ENCODE measurements at places on chromosomes 4 and X.

GRCh38 chr4:16585053-16585452, 313.4 kb downstream of the LDB2 start:
- no peak for DNase-seq

- no peak for DNase-seq
Measured at GRCh38 chr4:155748039-155748438, 10.8 kb upstream of the GUCY1B1 start.

GRCh38 chr4:2365913-2366210, 52.6 kb downstream of the ZFYVE28 start:
- no peak for DNase-seq

- no peak for DNase-seq
Measured at GRCh38 chr4:25913056-25913850, 767 bp upstream of the SMIM20 start.

DNA sequence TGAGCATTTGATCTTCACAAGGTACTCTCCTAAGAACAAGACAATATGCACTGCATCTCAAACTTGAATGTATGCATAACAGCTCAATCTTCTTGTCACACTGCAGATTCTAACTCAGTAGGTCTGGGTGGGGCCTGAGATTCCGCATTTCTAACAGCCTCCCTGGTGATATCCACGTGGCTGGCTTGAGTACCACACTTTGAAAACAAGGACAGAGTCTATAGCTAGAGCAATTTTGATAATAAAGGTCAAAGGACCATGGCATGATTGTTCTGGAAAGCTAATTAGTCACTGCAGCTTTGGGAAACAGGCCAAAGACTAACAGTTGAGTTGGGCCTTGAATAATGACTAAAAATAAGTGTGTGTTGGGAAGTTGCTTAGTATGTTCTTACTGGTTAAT, 213.3 kb downstream of the GBA3 start:
- DNase-seq, result no peak

DNA sequence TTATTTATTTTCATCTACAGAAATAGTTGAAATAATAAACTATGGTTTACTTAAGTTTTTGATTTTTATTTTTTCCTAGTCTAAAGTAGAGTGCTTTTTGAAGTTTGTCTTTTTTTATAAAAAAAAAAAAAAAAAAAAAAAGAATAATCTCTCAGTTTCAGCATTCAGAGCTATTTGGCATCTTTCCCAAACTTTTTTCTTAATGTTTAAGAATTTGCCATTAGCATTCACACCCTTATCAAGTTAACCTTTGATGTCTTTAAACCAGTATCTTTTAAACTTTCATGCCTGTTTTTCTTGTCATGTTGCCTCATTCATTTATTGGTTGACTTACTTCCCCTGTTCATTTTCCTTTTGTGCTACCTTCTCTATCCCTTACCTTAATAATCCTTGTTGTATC, 60.9 kb upstream of the FHDC1 start:
- no peak for DNase-seq

DNA sequence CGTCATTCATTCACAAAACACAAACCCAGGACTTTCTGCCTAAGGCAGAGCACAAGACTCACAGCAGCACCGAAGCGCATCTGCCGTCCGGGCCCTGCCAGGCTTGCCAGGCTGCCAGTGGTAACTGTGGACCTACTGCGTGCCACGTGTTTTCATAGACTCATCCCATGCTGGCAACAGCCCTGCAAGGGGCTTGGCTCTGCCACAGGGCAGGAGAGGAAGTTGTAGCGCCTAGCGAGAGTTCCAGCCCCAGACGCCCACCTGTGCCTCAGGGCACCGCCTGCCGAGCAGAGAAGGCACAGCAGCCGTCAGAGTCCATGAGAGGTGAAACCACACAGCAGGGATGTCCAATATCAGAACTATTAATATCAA, 18.9 kb upstream of the MRFAP1 start:
- no peak for DNase-seq

GRCh38 chrX:15404401-15405096, 20.3 kb upstream of the VEGFD start:
- no peak for DNase-seq

DNA sequence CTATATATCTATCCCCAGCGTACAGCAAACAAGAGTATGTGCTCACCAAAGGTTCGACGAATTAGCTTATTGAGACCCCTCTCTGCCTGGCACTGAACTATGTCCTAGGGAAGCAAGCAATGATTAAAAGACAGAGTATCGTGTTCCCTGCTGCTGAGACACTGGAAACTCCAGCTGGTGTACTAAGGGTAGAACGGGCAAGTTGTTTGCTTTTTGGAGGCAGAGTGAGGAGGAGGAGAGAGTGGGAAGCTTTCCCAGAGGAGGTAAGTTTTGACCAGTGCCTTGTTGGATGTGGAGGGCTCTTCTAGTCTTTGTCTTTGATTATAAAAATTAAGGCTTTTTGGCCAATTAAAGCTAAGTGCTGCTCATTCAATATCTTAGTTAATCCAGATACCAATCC, 61.7 kb downstream of the PJA1 start:
- DNase-seq, result no peak

DNA sequence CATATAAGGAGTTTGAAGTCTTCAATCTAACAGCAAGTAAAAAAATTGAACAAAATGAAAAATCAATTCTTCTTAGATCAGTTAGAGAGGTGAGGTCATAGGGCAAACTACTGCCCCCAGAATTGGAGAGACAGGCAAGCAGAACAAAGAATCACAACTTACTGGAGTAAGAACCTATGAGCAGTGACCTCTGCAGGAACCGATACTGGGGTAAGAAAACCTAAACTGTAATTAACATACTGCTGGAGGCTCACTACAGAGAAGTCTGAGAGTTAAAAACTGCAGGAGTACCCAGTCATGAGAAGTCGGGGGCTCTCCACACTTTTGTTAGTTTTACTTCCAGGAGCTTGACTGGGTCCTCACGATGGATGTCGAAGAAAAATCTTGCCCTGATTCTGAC, 16.0 kb downstream of the CLDN22 start:
- no peak for DNase-seq

DNA sequence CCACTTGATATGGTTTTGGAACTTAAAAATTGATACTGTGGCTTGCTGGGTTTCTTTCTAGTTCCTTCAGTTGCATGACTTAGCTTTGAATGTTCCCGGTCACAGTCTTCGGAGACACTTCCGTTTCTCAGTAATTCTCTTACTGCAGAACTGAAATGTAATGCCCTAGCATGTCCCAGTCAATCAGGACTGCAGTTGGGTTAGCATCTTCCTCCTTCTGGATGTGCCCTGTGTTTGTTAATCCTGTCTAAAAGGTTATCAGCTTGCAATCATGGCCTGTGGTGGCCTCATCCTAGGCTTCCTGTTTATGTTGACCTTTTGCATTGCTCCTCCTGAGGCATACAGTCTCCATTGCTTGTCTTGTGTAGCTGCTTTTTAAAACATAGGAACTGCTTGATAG, 275.9 kb downstream of the ARHGAP10 start:
- DNase-seq, result no peak

DNA sequence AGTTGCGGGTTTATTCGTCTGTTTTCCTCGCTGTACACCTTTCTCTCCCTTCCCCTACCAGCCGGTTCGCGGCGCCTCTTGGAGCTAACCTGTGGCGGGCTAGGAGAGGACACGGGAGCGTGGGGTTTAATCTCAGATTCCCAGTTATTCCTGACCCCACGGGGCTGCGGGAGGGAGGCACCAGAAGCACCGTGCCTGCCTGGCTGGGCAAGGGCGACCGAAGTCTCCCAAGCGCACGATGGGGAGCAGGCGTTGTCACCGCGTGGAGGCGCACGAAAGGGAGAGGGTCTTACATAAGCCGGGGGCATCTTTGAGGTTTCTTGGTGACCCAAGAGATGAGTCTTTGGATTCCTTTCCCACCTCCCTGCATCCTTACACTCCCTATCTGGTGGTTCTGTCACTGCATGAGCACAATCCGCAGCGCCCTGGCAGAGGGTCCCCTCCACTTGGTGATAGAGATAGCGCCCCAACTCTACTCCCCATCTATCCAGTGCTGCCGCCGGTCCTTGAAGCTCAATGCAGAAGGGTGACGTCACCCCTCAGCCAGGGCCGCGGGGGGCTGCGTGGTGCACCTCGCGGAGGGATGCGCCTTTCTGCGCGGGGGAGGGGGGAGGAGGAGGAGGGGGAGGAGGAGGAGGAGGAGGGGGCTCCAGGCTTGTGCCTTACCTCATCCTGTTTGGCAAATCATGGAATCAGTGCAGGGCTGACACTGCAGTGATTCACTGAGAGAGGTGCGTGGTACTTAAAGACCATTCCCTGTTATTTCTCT, 793 bp downstream of the TSPAN7 start:
- DNase-seq, result no peak

GRCh38 chr4:80139671-80140070, 57.6 kb upstream of the PRDM8 start:
- no peak for DNase-seq

DNA sequence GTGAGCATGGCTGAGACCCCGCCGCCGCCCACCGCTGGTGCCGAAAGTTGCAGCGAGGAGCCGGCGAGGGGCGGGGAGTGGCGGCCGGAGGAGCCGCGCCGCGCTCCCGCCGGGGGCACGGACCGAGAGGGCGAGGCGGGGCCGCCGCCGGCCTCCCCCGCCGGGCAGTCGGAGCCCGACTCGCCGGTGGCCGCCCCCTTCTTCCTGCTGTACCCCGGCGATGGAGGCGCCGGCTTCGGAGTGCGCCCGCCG, 16.5 kb downstream of the UTP3 start:
- no peak for DNase-seq

GRCh38 chr4:98261405-98262291, 464 bp downstream of the RAP1GDS1 start:
- DNase-seq, result no peak

DNA sequence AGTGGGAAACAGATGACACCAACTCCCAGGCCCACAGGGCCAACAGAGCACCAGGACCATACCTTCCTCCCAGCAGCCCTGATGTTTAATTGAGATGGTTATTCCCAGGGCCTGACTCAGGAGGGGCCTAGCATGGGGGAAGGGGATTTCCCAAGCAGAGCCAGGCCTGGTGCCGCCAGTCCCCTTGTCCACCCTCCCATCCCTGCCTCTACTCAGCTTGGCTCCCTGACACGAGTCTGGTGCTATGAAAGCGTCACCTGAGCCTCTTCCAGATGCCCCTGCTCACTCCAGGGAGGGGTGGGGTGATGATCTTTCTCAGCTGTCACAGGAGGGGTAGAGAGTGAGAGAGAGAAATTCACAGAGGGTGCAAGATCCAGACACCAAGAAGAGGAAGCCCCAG, 72.7 kb downstream of the EFNB1 start:
- no peak for DNase-seq

DNA sequence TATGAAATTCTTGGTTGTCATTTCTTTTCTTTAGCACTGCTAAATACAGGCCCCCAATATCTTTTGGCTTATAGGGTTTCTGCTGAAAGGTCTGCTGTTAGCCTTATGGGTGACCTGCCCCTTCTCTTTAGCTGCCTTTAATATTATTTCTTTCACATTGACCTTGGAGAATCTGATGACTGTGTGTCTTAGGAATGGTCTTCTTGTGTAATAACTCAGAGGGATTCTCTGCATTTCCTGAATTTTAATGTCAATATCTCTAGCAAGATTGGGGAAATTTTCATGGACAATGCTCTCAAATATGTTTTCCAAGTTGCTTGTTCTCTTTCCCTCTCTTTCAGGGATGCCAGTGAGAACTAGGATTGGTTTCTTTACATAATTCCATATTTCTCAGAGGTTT, 292.4 kb downstream of the SLC7A11 start:
- DNase-seq, result no peak

DNA sequence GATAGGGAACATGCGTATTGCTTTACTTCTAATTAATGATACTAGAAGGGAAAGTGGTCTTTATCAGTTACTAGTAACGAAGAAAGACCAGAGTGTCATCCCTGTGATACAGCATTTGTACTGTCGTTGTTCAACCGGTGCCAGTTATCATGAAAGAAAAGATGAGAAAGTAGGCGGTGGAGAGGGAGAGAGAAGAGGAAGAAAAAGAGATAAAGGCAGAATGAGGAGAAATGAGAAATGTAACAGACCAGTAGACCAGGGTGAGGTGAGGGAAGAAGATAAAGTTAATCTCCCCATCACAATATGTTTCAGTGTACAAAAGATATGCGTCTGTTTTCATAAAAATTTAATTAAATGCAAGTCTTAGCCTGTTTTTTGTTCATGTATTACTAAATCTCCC, 135.2 kb upstream of the HPGD start:
- no peak for DNase-seq

DNA sequence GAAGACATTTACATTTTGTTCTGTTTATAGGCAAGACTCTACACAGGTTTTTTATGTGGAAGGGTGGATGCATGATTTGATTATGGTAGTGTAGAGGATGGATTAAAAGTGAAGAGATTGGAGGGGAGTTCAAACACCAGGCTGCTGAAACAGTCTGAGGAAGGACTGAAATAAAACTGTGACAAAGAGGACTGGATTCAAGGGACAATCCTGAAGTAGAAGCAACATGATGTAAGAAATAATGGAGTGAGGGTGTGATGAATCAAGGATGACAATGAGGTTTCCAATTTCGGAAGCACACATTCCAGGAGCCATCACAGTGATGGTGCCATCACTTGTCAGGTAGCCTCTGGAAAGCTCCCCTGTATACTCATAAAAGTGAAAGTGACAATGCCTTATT, 103.5 kb downstream of the SYNPO2 start:
- no peak for DNase-seq

GRCh38 chrX:14274691-14275090, 245.0 kb upstream of the GEMIN8 start:
- no peak for DNase-seq

DNA sequence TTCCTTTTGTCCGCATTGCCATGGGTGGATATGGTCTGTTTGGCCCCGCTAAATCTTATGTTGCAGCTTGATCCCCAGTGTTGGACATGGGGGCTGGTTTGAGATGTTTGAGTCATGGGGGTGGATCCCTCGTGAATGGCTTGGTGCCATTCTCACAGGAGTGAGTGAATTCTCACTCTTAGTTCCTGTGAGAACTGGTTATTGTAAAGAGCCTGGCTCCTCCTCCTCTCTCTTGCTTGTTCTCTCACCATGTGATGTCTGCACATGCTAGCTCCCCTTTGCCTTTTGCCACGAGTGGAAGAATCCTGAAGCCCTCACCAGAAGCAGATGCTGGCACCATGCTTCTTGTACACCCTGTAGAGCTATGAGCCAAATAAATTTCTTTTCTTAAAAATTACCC, 22.6 kb upstream of the STBD1 start:
- DNase-seq, result no peak

DNA sequence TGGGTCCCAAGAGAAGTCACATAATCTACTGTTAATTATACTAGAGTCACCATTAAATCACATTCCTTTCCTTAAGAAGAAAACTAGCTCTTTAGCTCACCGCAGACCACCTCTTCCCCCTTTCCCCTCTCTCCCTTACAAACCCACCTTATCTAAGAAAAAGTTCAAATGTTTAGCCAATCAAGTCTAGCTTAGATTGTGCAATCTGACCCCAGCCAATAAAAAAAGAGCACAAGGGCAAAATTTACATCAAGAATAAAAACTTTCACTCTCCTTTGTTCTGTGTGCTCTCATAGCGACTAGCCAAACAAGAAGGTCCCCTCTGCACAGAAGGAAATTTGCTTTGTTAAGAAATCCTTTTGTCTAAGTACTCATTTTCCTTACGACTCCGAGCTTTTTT, 76.3 kb downstream of the TMEM156 start:
- DNase-seq, result no peak

GRCh38 chrX:131609480-131609879, 65.6 kb downstream of the OR13H1 start:
- DNase-seq, result no peak
